Retina (tissue), 1 donor: ENCODE measurements at places on chromosomes 1 and 21.

DNA sequence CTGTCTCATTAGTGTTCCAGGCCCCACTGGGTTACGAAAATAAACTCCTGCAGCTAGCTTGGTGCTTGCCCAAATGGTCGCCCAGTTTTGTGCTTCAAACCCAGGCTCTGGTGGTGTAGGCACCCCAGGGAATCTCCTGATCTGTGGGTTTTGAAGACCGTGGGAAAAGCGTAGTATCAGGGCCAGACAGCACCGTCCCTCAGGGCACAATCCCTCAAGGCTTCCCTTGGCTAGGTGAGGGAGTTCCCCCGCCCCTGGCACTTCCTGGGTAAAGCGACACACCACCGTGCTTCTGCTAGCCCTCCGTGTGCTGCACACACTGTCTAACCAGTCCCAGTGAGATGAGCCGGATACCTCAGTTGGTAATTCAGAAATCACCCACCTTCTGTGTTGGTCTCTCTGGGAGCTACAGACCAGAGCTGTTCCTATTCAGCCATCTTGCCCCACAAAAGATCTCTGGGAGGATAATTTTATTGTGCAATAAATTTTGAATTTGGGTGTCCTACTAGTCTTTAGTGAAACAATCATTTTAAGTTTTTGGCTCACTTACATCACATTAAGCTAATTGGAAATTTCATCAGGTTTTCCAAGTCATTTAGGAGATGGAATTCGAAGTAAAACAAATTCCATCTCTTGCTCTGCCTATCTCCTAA, 9.4 kb upstream of the SLC25A24 start:
- DNase-seq, result no peak

GRCh38 chr1:227935826-227936225, 11.9 kb downstream of the WNT9A start:
- DNase-seq, result no peak

- no peak for DNase-seq
Measured at GRCh38 chr21:46562964-46563607, 41.8 kb downstream of the S100B start.

- no peak for DNase-seq
Measured at GRCh38 chr1:230108580-230108979, 41.5 kb downstream of the GALNT2 start.

DNA sequence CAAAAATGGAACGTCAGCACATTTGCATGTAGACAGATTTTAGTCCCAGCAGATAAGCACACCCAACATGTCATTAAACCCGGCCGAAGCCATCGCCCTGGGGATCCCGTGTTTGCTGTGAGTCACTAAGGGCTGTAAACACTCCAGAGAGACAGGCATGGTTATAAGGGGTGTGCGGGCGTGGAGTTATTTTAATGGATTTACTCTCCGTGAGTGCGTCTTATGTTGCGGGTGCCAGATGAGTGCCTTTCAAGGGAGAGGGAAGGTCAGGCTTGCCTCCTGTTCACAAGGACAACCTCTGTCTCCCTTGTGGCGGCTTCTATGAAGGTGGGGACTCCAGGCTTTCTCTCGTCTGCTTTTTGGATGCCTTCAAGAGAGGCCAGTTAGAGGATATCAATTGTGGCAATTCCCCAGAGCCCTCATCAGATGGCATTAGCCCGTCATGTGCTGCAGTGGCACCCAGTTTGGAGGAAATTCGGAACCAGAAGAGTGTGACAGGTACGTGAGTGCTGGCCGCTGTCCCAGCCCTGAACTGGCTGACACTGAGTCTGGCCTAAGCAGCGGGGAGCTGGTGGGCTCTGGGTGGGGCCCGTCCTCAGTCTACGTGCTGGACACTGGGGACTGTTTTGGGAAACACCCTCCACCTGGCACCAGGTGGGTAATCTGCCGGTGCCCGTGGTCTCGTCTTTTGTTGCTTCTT, 223.8 kb upstream of the TMEM51 start:
- no peak for DNase-seq

DNA sequence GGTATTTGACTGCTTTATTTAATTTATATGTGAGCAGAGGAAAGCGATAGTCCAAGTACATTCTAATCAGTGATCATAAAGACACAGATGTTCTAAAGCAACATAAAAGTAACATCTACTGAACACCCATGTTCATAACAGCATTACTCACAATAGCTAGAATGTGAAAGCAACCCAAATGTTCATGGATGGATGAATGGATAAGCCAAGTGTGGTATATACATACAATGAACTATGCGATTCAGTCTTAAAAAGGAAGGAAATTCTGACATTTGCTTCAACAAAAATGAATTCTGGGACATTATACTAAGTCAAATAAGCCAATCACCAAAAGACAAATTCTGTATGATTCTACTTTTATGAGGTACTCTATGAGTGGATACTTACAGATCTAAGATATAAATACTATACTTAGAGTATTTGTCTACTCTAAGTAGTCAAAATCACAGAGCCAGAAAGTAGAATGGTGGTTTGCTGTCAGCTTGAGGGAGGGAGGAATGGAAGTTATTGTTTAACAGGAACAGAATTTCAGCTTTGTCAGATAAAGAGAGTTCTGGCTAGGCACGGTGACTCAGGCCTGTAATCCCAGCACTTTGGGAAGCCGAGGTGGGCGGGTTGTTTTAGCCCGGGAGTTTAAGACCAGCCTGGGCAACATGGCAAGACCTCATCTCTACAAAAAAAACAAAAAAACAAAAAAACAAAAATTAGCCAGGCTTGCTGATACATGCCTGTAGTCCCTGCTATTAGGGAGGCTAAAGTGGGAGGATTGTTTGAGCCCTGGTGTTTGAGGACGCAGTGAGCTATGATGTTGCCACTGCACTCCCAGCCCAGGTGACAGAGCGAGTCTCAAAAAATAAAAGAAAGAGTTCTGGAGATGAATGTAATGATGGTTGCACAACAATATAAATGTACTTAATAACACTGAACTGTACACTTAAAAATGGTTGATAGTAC, 79.7 kb upstream of the ARHGAP29 start:
- no peak for DNase-seq

DNA sequence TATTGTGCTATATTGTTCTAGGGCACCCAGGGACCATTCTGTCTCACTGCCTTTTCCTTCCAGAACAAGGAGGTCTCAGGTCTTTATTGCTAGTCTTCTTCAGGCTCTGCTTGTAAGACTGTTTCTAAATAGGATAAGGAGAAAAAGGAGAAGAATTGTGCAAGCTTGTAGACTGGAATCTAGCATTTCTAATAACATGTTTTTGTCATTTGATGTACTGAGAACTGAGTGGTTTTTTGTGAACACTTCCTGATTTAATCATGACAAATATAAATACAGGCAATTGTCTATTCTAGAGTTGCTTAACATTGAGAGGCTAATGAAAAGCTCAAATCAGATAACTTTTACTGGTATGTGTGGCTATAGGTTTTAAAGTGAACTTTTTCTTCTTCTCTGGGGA, 77.6 kb downstream of the CLIC4 start:
- DNase-seq, result no peak

GRCh38 chr1:105652109-105652508, 1404.4 kb upstream of the PRMT6 start:
- no peak for DNase-seq

- DNase-seq, result no peak
Measured at GRCh38 chr1:26856604-26857469, 6.1 kb upstream of the SFN start.

GRCh38 chr1:244012202-244012601, 38.9 kb upstream of the ZBTB18 start:
- DNase-seq, result peak; percentile 18

DNA sequence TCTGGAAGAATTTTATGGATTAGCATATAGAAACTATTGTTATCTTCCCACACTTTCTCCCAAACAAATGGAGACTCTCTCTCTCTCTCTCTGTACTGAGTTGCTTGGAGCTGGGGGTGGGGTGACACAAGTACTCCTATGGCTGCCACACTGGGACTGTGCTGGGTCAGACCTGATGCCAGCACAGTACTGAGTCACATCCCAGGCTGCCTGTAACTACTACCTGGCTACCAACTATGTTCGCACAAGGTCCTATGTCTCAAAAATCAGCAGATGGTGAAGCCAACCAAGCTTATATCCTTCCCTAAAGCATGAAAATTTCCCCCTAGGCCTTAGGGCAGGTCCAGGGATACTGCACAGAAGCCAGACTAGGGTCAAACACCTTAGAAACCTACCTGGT, 66.6 kb downstream of the FAF1 start:
- DNase-seq, result no peak

DNA sequence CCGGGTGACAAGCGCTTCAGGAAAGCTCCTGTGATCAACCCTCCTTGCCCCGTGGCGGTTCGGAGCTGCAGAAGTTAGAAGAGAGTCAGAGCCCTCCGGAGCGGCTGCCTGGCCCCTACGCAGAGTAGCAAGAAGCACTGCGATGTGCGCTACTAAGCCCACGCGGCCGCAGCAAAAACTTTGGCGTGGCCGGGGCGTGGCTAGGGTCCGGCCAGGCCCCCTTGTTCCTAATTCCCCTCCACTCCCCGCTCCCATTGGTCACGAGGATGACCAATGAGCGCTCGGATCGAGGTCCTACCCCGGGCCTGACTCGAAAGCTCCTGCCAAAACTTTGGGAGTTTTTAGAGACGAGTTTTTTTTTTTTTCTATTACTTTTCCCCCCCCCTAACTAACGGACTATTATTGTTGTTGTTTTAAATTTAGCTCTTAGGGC, at the start of gene HLX:
Gene HLX, plus strand, starts transcription at position 368 of the 433 bp plus-strand sequence. CDS start 415 bp downstream, outside the sequence.
- peak; percentile 73 for DNase-seq

DNA sequence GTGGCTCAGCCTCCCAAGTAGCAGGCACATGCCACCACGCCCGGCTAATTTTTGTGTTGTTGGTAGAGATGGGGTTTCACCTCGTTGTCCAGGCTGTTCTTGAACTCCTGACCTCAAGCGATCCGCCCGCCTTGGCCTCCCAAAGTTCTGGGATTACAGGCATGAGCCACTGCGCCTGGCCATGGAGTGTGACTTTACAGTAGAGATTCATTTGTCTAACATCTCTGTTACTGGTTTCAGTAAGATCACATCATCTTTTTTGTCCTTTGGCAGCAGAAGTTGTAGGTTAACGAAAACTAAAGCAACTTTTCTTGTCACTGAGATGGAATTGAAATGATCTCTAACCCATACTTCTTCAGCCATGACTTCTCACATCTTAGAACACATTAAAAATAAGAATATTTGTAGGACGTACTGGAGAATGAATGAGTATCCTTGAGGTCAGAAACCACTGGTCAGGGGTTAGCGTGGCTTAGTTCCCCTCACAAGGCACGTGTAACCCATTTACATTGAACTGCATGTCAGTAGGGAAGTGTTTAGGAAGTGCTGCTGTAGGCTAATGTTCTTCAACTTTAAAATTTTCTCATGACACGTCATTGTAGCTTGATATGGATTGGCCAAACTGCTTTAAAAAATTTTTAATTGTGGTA, 75.9 kb downstream of the CAMTA1 start:
- DNase-seq, result no peak

DNA sequence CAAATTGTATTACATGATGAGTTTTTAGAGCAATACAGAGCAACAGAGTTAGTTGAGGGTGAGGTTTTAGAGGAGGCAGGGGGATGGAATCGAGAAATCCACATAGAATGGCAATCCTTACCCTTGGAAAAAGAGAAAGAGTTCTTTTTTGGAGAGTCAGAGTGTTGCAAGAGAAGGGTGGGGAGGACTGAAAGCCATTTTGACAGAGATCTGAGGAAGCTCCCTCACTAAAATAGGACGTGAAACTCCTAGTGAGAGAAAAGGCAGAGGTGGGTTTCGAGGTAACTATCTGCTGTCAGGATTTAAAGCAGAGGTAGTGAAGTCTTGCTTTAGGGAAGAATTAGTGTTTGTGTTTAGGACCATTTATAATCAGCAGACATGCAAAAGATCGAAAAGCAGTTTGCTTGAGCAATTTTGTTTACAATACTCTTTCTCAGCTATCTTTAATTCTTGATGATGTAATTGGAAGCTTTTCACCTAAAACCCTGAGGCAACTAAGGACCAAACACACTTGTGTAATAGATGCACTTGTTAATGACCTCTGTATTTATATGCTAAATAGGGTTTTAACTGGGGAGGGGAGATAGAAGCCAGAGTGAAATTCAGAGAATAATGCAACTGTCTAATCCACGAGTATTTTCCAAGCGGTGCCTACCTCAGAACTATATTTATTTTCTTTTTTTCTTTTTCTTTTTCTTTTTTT, 20.0 kb downstream of the ADAMTS5 start:
- no peak for DNase-seq

DNA sequence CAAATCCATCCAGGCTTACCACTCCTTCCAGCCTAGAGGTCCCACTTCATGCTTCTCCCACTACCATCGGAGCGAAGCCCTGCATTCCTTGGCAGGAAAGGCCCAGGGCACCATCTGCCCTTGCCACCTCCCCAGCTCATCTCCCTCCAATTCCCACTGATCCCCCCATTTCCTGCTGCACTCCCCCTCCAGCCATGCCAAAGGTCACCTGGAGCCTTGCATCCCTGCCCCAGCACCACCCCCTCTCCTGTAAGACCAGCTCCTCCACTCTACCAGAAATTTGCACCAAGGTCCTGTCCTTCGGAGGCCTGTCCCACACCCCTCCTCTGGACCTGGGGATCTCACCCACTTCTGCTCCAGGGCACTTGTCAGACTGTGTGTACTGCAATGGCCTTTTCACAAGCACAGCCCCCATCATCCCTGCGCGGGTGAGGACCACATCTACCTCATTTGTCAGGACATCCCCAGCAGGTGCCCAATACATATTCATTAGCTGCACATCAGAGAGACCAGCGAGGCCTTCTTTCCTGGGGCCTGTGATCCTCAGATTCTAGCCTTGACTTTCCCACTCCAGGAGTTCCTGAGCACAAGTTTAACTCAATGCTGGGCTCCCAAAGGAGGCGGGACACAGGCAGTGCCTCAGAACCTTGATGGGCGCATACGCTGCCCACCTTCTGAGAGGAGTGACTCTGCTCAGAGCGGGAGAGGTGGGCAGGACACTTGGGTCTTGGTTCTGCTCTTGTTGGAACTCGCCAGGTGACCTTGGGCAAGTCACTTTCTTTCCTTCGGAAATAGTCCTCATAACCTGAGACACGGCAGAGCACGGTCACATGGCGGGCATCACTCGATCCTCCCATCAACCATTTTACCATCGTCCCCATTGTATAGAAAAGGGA, 49.9 kb upstream of the EDN2 start:
- no peak for DNase-seq
